ENCODE measurements at places on chromosomes 2 and 18.

GRCh38 chr2:225889452-225889851 is 489.9 kb downstream of the NYAP2 start:
- peak; percentile 44 for DNase-seq

- DNase-seq, result no peak
These were observed 1.1 kb upstream of the SP9 start for GRCh38 chr2:174333372-174334277.

- DNase-seq, result no peak
These were observed 109.1 kb upstream of the RMDN2 start for GRCh38 chr2:37816036-37816435.

DNA sequence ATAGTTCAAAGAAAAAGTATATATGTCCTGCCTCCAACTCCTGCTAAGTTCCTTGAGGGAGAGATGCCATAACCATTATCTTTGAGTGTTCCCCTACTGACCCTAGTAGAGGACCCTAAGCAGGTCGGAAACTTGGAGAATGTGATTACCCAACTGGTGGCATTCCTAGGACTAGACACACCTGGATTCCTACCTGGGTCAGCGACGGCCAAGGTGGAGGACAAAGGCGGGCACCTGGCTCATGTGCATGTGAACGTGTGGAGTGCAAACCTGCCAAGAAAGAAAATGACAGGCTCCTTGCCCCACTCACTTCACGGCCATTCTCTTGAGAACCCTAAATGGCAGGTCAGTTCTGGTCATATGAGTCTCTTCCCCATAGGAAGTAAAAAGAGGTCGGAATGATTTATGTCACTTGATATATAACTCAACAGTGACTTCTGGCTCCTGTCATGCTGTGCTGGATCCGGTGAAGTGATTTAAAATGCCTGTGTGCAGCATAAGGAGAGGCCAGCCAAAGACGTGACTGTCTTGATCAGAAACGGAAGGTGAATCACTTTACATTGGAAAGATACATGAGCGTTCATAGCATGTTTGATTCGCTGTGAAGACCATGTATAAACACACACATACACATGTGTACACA is 371.6 kb downstream of the EIPR1 start:
- DNase-seq, result no peak

GRCh38 chr18:74204526-74205152 is 56.3 kb downstream of the TIMM21 start:
- no peak for DNase-seq

DNA sequence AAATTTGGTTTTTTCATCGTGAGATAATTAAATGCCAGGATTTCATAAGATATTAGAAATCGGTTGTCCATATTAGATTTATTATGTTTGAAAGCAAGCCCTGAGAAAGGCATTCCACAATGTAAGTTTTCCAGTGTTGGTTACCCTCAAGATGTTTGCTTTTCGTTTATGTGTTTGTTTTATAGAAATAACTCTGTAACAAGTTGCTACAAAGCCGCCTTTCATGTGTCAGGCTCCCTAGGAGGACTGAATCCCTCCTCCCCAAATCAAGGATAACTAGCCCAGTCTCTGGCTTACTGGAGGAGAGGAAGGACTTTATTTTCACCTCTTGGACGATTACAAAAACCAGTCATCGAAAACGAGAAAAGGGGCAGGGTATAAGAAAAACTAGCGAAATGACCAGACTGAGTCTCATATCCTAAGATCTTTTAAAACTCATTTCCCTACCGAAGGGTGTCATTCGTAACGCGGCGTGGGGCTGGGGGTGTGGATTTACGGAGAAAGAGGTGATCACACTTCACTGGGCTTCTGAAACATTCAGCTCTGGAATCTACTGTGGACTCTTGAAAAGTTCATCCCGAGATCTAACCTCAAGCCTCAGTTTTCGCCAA is 1.0 kb upstream of the PEX13 start:
- no peak for DNase-seq

DNA sequence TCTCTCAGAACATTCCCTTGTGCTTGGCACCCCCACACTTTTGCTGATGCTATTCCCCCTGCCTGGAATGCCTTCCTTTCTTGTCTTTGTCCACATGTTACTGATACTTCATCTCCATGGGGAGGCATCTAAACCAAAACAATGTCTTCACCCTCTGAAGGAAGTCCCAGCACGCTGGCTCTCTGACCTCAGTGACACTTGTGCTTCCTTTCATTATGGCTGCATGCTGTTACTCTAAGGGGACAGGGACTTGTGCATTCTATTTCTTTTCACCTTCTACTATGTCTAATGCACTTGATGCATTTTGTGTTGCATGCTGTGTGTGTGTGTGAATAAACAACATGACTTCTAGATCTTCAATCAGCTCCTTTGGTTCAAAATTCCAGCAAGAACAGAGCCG is 24.6 kb downstream of the EFR3B start:
- DNase-seq, result no peak

GRCh38 chr2:158782136-158782535 is 13.0 kb upstream of the DAPL1 start:
- DNase-seq, result no peak

GRCh38 chr2:133599811-133600210 is 31.5 kb upstream of the NCKAP5 start:
- DNase-seq, result no peak

DNA sequence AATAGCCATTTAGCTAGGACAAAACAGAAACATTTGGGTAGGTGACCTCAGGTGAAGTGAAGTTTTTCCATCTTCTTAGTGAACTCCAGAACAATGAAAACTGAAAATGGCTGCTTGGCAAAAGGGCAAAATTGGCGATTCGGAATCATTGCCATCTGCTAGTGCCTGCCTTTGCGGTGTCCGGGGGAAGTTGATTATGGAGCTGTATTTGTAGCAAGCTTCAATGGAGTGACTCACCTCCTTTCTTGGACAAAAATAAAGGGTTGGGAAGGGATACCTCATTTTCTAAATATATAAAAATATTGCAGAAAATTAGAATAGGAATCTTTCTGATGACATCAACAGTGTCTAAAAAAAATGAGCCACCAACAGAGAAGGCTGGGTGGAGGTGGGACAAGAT is 460.5 kb downstream of the TGIF1 start:
- DNase-seq, result peak; percentile 17

DNA sequence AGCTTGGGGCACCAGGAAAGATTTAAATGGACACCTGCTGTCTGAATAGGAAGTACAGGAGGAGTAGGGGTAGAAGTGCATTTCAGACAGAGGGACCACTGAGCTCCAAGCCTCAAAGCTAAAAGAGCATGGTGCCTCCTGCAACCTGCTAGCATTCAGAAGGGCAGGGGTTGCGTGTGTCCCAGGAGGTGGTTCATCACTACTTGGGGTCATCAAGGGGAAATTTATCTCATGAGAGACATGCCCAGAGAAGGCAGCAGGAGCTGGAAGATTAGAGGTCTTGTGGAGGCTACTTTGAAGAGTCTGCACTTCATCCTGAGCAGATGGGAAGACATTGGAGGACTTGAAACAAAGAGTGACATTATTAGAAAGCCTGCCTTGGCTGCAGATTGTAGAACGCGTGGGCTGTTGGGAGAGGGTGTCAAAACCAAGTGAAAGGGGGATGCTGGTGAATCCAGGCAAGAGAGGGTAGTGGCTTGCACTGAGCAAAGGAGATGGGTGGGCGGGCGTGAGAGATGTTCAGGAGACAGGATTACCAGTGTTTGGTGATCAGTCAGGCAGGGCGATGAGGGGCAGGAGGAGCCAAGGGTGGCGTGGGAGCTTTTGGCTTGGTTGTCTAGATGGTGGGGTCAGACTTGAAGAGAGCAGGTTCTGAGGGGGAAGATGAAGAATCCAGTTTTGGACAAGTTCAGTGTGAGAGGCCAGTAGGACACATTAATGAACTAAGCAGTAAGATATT is 154.0 kb downstream of the DYSF start:
- DNase-seq, result peak; percentile 9

DNA sequence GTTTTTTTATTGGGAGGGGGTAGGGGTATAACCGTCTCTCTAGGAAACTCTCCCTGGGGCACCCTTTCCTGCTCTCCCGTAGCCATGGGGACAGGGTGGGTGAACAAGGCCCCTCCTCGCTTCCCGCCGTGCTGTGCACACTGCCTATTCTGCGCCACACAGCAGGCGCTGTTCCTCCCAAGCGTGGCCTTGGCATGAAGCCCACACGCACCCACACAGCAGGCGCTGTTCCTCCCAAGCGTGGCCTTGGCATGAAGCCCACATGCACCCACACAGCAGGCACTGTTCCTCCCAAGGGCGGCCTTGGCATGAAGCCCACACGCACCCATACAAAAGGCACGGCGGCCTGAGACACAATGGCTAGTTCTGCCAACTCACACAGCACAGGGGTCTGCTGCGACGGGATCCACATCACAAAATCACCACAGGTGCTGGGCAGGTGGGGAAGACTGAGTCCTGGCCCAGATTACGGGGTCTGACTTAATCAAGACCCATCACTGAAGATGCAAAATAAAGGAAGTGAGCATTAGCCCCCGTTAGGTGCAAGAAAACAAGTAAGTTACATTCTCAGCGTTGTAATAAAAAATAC is 46.6 kb upstream of the TPO start:
- no peak for DNase-seq

DNA sequence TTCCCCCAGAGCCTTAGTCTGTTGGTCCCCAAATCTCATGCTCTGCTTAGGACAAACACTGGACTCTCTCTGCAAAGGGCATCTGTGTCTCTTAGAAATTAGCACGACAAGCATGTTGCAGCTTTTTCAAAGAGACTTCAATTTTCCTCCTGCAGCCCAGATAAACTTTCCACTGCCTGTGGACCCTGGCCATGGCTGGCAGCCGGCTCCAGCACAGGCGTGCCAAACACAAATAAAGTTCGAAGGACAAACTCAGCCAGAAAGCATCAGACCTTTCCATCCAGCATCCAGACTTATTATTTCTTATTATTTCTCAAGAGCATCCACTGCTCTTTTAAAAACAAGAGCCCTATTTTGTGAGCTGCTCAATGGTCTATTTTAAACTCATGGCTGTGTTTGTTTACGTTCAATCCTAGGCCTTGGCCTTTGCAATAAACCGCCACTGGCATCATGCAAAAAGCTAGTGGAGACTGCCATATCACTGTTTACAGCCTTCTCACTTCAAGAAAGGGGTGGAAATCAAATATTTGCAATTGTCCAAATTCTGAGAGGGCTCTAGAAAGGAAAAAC is 300.8 kb downstream of the BCL11A start:
- no peak for DNase-seq
